ENCODE measurements at places on chromosomes 1 and 21.

- DNase-seq, result no peak
Measured at GRCh38 chr1:193472838-193473398, 286.5 kb upstream of the B3GALT2 start.

DNA sequence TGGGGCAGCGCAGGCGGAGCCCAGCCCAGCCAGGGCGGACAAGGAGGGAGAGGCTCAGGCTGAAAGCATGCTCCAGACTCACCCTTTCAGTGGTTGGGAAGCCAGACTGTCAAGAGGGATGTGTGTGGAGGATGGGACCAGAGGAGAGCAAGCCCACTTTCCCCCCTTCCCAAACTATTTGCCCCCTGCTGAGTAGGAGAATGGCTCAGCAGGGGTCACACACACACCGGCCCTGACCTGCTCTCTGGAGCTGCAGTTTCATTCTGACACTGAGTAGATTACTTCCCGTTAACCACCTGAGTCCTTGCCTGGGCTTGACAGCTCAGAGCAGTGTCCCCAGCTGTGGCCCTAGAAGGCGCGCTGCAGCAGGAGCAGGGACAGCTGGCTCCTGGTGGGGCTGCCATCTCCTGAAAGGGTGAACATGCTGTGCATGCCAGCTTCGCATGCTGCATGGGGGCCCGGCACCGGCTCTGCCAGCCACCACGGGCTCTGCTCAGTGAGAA, 51.6 kb upstream of the CNTN2 start:
- DNase-seq, result no peak

GRCh38 chr1:12467570-12468286, 150.3 kb downstream of the DHRS3 start:
- no peak for DNase-seq

DNA sequence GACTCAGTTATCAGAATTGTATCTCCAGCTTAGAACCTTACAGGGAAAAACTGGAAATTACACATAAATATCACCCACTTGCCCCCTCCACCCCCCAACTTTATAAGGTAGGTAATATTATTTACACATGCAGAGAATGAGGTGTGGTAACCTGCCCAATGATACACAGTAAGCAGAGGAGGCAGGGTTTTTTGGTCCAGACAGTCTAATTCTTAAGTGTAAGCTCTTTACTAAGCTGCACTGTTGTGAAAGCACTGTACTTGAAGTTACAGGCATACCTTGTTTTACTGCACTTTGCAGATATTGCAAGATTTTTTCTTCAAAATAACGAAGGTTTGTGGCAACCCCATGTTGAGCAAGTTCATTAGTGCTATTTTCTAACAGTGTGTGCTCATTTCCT, 24.8 kb upstream of the MYOCOS start:
- no peak for DNase-seq

DNA sequence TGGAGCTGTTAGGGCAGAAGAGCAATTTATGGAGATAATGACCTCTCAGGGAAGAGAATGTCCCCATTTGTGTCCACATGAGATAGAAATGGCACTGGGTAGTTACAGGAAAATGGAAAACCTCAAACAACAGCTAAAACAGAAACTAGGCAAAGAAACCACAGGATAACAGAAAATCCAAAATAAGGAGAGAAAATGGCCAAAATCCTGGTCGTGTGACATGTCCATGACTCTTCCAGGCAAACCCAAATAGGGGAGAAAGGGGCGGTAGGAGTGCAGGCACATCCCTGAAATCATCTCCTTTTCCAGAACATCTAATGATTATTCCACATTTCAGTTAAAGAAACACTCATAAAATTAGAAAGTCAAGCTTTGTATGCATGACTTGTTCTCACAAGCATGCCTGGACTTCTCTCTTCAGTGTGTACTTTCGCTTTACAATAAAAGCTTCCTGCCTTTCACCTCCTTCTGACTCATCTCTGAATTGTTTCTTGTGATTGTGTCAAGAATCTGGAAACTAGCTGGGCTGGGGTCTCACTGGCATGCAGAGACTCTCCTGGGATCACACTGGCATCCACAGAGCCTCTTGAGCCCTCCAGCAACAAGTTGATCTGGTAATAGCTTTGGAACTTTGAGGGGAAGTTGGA, 171.4 kb upstream of the ZP4 start:
- DNase-seq, result peak; percentile 19

GRCh38 chr1:91374086-91374485, 30.6 kb downstream of the HFM1 start:
- DNase-seq, result no peak

DNA sequence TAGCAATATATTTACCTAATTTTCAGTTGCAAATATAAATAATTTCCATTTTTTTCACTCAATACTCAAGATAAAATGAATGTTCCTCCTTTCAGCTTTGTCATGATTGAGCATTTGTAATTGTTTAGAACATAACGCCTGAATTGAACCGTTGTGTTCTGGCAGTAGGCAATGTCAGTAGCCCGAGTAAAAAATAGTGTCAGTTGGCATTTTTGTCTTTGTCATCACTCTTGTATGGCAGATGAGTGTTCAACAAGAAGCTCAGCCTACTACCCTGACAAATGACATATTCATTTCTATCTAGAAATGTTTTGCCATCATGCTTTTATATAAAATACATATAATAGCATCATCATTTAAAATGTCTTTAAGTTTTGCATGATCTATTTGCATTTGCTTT, 691.4 kb upstream of the NCAM2 start:
- DNase-seq, result no peak

DNA sequence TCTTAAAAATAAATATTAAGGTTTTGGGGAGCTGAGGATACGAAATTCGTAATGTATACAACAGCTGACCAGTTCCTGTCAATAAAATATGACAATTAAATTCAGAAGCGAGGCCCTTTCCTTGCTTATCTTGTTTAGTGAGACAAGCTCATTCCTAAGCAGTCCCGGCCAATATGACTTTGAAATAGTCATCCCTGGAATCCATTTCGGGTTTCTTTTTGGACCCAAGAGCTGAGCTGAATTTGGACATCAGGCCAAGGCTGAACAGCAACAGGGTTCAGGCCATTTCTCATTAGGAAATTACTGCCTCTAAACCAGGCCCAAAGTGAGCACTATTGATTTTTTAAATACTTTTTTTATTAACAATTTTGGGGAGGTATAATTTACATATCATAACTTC, 17.3 kb upstream of the FMN2 start:
- no peak for DNase-seq

- DNase-seq, result no peak
Measured at GRCh38 chr1:213409971-213410370, 358.9 kb downstream of the RPS6KC1 start.

DNA sequence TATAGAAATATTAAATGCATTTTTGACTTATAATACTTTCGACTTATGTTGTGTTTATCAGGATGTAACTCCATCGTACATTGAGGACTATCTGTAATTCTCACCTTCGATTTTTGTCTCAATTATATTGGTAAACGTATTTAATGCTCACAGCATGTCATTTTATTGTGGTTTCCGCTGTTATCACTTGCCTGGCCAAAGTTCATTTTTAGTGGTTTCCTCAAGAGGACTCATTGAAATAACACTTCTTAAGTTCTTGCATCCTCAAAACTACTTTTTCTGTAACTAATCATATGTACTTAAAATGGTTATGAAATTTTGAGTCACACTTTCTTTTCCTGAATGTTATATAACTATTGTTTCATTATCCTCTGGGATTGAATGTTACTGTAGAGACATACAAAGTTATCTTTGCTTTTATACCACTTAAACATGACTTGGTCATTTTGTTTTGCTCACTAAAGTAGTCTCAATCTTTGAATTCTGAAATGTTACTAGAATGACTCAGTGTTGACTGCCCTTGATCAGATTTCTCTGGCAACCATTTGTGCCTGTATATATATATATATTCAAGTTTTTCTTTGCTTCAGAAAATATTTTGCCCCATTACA, 289.6 kb upstream of the PROX1 start:
- DNase-seq, result no peak

DNA sequence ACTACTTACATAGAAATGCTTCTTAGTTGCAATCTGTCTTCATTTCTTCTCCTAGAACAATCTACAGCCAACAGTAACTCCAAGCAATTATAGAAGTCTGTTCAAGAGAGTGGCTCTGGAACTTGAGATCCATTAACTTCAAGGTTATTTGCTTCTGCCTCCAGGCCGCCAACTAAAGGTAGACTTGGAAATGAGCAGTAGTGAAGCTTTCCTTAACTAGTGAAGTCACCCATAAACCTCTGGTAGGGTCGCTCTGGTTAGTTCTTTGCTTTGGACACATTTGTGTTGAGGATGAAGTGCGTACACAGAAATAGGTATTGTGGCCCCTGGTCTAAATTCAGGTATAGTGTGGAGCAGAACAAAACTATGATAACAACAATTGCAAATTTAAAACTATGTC, 809.9 kb upstream of the RGS18 start:
- no peak for DNase-seq

GRCh38 chr1:226444901-226445300, 37.0 kb upstream of the PARP1 start:
- no peak for DNase-seq

- no peak for DNase-seq
Measured at GRCh38 chr1:228958121-228958520, 222.8 kb downstream of the RHOU start.

DNA sequence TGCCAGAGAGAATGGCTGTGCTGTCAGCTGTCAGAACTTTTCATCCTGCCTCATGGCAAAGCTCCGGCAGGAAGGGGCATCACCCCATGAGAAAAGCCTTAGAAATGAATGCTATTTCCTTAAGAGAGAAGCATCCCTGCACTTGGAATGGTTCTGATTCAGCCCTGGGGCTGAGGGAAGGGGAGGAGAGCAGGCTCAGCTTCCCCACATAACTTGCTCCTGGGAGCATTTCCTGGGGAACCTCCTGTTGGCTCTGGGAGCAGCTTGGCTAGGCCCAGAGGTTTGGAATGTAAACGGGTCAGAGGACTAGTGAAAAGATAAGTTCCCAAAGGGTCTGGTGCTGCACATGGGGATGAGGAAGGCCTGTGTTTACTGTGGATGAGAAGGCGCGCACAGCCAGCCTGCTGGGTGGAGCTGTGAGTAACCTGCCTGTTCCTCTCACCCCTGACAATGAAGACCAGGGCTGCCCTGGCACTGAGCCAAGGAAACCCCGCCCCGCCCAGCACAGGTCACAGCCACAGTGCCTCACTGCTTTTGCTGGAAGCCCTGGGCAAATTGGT, 5.0 kb downstream of the PRELP start:
- DNase-seq, result peak; percentile 87

DNA sequence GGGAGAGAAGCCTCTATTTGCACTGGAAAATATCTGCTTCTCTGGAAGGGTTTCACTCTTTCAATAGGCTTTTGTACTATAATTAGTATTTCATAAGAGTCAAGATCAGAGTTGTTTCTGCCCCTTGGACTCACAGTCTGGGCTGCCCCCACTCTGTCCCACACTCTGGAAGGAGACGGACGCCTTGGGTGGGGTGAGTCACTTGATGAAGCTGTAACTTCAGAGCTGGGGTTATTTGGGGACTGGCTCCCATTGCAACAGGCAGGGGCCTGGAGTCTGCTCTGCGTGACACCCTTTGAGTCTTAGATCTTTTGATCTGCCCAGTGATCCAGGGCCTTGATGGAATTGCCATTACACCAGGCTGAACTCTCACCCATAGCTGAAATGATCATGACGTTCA, 4.0 kb upstream of the KCNA10 start:
- no peak for DNase-seq

GRCh38 chr1:184822267-184822666, 67.6 kb upstream of the EDEM3 start:
- no peak for DNase-seq

- DNase-seq, result no peak
Measured at GRCh38 chr1:85411567-85412305, 53.2 kb downstream of the DDAH1 start.

Measured in HTR-8/SVneo (cell line).